ENCODE measurements at places on chromosomes 1 and 21. TPM values are rescaled to one million over a fixed set of nuclear protein-coding genes. Genes with fewer than 3 reads are reported as not detected.
A peak's percentile ranks its signal among the peaks of the same experiment; 100 is the strongest.

DNA sequence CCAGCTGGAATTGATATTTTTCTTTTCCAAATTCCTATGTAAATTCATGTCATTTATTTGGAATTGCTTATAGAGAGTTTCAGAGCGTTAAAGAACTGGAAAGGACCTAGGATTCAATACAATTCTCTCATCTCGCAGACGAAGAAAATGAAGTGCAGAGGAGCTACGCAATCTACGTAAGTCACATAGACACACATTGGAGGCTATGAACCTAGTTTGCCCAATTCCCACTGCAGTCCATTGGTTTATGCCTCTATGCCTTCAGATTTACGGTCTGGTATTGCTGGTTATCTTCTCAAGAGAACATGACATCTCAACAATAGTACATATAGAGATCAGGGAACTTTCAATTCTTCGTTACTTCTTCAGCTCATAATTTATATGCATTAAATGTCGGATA is 971 bp upstream of the RNF2 start:
- H3K4me3 ChIP-seq = no peak overlapping the region

Gene FAM43B
- total RNA-seq = not detected

Gene PALMD
- not detected for total RNA-seq

GRCh38 chr1:40379785-40380452 is 6.4 kb downstream of the SMAP2 start:
- peak overlapping the region; percentile 100 for H3K27ac ChIP-seq
- no peak for DNase-seq
- H3K4me3 ChIP-seq = no peak overlapping the region
- H3K36me3 ChIP-seq = peaks cover 65% of the 10 kb centered on the region

DNA sequence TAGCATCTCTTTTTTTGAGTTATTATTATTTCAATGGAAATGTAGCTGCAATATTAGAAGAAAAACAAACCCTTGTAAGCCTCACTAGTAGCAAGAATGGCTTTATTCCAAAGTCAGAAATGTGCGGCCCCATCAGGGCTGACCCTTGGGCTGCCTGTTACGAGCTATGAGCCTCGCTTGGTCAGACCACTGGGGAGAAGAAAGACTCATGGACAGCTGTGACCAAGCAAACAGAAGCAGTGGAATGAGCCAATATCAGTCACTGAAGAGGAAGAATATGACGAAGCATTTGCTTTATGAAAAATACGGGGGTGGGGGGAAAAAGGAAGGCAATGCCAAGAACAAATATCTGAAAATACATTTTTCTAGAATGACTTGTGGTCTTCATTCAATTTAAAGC is 504.5 kb downstream of the LMO4 start:
- no peaks in the 10 kb centered on the region for H3K36me3 ChIP-seq
- DNase-seq = no peak
- peaks cover 6% of the 10 kb centered on the region for H3K4me1 ChIP-seq
- H3K27me3 ChIP-seq = no peaks in the 10 kb centered on the region

Gene ERICH3
- 0.46 TPM for total RNA-seq

DNA sequence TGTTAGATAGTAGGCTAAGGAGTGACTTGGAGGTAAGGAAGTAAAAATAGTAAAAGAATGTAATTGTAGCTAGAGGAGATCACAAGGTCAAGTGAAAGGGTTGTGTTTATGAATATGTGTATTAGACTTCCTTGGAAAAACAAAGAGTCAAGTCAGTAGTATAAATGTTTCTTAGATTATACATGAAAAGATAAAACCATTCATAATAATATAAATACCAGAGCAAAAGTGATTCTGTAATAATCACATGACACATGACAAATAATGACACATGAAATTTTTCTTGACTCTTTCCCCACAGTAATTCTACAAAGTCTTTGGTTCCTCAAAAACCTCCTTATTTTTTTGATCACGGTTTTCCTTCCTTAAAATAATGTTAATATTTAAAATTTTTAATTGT is 56.4 kb downstream of the IVNS1ABP start:
- H3K27ac ChIP-seq = no peak overlapping the region
- no peaks in the 10 kb centered on the region for H3K4me1 ChIP-seq
- H3K4me3 ChIP-seq = no peak overlapping the region
- no peaks in the 10 kb centered on the region for H3K36me3 ChIP-seq

DNA sequence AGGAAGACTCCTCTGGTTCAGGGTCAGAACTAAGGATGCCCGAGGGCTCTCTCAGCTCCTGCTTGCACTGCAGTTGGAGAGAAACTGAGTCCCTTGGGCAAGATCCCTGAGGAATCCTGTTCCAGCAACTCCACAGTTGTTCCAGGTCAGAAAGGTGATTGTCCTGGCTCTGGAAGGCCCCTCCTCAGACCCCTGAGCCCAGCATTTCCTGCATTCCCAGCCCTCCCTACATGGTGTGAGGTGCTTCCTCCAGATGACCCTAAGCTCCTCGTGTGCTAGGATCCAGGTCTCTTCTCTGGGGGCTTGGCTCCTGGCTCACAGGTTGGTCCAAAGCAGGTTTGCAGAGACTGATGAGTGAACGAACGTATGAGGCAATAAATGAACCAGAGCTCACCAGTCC is 11.5 kb downstream of the LDLRAD1 start:
- no peak for DNase-seq
- no peaks in the 10 kb centered on the region for H3K36me3 ChIP-seq
- no peak overlapping the region for H3K27ac ChIP-seq
- H3K27me3 ChIP-seq = no peaks in the 10 kb centered on the region
- H3K4me1 ChIP-seq = no peaks in the 10 kb centered on the region
- H3K4me3 ChIP-seq = no peak overlapping the region

Data from B cell (primary cell).